ENCODE measurements at places on chromosomes 7 and 10. TPM values are rescaled to one million over a fixed set of nuclear protein-coding genes. Genes with fewer than 3 reads are reported as not detected.

DNA sequence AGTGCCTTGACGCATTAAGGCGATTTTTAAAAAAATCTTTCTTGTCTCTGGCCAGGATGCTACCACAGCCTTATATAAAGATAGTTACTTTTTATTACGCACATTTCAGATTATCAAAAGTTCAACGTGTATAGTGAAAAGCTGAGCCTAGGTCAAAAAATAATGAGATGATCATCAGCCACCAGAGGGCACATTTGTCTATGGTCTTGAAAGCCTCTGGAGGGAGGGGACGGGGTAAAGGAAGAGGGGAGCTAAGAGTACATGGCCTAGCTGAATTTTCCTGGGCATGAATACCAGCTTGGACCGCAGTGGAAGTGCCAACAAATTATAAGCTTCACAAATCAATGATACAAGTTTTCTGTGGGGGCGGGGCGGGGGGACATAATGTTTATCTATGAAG lies 285.9 kb upstream of the SMIM30 start:
- no peaks in the 10 kb centered on the region for H3K4me1 ChIP-seq
- H3K27ac ChIP-seq: no peak overlapping the region
- H3K36me3 ChIP-seq: no peaks in the 10 kb centered on the region
- no peak overlapping the region for H3K4me3 ChIP-seq

The PNLIPRP3 gene
- 0.29 TPM for total RNA-seq

- no peak for DNase-seq
- H3K27ac ChIP-seq: no peak overlapping the region
- H3K27me3 ChIP-seq: no peaks in the 10 kb centered on the region
- no peak overlapping the region for H3K4me3 ChIP-seq
Observed at GRCh38 chr10:44607116-44607515, 222.2 kb upstream of the CXCL12 start.

The AOC1 gene
- not detected for total RNA-seq

DNA sequence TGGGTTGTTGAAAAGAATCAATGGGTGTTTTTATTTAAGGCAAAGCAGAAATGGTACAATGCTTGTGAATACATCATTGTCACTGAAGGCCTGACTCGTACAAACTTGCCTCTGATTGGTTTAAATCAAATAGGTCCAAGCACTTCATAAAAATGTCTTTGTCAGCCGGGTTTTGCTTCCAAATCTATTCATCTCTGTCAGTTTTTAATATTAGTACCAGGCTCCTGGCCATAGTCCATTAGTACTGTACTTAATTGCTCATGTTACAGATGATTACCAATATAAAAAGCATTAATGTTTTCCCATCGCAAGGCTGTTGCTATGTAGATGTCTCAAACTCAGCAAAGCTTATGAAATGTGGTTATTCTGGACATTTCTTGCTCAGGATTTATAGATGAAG lies 171.9 kb downstream of the ARID5B start:
- H3K4me3 ChIP-seq: peak overlapping the region; percentile 4
- H3K27me3 ChIP-seq: no peaks in the 10 kb centered on the region
- DNase-seq: no peak

DNA sequence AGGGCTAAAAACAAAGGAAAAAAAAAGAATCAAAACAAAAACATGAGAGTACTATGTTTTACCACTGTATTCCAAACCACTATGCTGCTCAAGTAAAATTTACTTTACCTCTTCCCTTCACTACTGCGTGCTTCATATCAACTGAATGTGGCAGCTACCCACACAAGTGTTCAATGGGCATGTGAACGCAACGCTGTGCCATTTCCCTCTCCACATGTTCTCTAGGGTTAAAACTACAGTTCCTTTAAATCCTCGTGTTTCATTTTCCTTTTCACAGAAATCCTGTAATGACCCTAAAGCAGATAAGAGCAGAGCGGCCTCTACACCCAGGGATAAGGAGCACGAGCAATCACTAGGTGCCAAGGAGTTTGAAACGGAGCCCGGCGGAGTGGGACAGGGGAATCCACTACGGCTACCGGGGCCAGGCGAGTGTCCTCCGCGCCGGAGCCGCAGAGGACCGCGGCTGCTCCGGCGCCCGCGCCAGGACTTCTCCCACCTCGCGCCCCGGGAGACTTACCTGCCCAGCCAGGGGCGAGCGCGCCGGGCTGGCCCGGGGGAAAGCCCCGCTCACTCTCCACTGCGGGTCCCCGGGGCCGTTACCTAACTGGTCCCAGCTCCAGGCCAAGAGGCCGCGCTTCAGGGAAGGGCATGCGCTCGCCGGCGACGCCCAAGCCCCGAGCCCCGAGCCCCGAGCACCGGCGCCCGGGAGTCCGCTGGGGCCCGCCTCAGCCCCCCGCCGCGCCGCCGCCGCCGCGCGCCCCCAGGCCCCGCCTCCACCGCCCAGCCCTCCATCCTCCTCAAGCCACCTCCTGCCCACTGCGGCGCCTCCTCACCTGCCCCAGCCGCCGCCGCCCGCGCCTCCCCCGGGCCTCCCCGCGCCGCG lies 711 bp downstream of the NAMPT start:
- H3K36me3 ChIP-seq: no peaks in the 10 kb centered on the region
- peak overlapping the region; percentile 87 for H3K4me3 ChIP-seq
- H3K4me1 ChIP-seq: no peaks in the 10 kb centered on the region
- H3K27me3 ChIP-seq: no peaks in the 10 kb centered on the region
- peak overlapping the region; percentile 100 for H3K27ac ChIP-seq

The GDF2 gene
- not detected for total RNA-seq

GRCh38 chr7:36838616-36839225 lies 114.4 kb upstream of the AOAH start:
- H3K4me3 ChIP-seq: no peak overlapping the region
- H3K27ac ChIP-seq: no peak overlapping the region

The HMX3 gene
- total RNA-seq: not detected

The PPP1R17 gene
- total RNA-seq: not detected

The PKD2L1 gene
- total RNA-seq: not detected

DNA sequence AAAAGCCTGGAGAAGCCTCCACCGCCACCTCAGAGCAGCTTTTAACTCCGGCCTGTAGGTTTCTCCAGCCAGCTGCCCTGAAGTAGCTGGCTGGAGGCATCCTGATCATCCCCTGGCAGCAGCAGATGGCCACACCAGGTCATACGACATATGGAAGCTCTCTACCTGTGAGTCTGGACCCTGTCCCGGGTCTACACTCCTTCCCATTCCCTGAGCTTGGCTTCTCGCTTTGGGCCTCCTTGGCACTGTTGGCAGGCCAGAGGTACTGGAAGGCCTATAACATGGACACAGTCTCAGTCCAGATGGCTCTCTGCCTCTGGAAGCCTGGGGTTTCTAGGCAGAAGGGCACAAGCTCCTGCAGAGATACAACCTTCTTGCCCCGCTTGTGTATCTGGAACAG lies 43.5 kb upstream of the TRIM8 start:
- H3K4me1 ChIP-seq: peaks cover 4% of the 10 kb centered on the region
- H3K4me3 ChIP-seq: no peak overlapping the region
- no peaks in the 10 kb centered on the region for H3K36me3 ChIP-seq
- DNase-seq: no peak
- H3K27me3 ChIP-seq: no peaks in the 10 kb centered on the region

DNA sequence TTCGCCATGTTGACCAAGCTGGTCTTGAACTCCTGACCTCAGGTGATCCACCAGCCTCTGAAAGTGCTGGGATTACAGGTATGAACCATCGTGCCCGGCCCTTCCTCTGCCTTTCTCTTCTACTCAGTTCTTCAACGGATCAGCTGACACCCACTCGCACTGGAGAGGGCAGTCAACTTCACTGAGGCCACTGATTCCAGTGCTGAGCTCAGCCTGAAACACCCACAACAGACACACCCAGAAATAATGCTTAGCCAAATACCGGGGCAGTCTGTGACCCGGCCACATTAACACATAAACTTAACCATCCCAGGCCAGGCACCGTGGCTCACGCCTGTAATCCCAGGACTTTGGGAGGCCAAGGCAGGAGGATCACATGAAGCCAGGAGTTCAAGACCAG lies 119.3 kb upstream of the CHST15 start:
- no peaks in the 10 kb centered on the region for H3K27me3 ChIP-seq
- no peaks in the 10 kb centered on the region for H3K4me1 ChIP-seq
- DNase-seq: no peak
- H3K27ac ChIP-seq: no peak overlapping the region
- no peak overlapping the region for H3K4me3 ChIP-seq
- H3K36me3 ChIP-seq: no peaks in the 10 kb centered on the region

DNA sequence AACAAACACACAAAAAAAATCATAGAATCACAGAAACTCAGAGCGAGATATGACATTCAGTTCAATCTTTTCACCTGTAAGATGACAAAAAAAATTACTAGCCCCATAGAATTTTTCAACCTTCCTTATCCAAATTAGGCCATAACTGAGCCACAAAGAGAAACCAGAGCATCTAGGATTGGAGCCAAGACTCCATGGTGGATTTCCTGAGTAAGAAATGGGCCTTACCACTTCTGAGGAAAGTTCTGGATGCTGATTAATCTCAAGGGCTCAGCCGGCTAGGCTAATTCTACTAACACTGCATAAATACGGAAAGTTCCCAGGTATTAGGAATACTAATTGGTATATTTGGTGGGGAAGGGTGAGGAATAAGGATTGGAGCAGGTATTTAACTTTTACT lies 16.8 kb downstream of the LIPM start:
- H3K36me3 ChIP-seq: no peaks in the 10 kb centered on the region
- no peak for DNase-seq
- H3K27me3 ChIP-seq: no peaks in the 10 kb centered on the region
- no peak overlapping the region for H3K4me3 ChIP-seq

DNA sequence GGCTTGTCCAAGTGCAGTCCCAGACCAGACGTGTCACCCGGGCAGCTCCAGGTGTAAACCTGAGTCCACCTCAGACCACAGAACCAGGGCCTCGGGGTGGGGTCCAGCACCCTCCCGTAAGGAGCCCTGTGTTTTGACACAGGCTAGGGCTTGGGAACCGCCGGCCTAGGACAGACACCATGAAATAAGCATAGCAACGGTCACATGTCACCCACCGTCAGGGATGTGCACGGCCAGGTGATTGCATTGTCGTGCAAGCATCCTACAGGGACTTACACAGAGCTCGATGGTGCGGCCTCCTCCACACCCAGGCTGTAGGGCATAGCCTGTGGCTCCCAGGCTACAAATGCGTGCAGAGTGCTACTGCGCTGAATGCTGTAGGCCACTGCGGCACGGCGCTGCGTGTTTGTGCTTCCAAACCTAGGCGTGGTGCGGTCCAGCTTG lies 10.6 kb downstream of the ZFAND2A start:
- no peak overlapping the region for H3K4me3 ChIP-seq
- no peaks in the 10 kb centered on the region for H3K4me1 ChIP-seq
- no peak overlapping the region for H3K27ac ChIP-seq
- DNase-seq: no peak
- peaks cover 3% of the 10 kb centered on the region for H3K36me3 ChIP-seq

Measured in breast epithelium (tissue), 4 donors.